NCI-H524 (cell line): ENCODE measurements at places on chromosomes 3 and 15.

GRCh38 chr15:63457379-63457778, 47.0 kb upstream of the USP3 start:
- no peak for DNase-seq

DNA sequence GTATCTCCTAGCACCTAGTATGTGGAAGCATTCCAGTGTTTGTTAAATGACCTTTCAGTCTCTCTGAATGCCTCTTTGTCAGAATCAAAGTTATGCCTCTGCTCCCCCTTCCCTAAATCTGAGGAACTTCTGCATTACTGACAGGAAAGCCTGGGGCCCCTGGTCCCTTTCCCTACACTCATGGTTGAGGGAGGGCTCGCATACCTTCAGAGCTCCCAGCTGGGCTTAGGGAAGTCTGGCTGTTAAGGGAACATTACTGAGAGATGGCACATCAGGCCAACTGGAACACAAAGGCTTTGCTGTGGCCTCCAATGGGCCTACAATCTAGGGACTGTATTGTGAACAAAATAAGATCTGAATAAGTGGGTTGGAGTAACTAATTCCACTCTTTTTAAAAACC, 10.3 kb downstream of the PKM start:
- DNase-seq, result no peak

DNA sequence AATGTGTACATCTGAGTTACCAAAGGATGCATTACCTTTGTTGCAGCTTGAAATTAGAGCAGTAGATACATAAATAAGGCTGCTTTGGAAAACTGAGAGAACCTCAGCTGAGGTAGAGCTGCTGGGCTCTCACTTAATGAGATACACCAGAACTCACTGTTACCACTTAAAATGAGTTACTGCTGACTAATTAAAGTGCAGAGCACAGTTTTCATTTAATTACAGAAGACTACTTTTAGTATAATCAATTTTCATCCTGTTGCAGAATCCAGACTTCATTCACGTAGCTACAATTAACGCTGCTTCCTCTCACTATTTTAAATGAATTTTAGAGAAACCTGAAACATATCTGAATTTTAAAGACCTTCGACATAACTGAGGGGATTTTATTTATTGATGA, 169.5 kb downstream of the USP13 start:
- no peak for DNase-seq

DNA sequence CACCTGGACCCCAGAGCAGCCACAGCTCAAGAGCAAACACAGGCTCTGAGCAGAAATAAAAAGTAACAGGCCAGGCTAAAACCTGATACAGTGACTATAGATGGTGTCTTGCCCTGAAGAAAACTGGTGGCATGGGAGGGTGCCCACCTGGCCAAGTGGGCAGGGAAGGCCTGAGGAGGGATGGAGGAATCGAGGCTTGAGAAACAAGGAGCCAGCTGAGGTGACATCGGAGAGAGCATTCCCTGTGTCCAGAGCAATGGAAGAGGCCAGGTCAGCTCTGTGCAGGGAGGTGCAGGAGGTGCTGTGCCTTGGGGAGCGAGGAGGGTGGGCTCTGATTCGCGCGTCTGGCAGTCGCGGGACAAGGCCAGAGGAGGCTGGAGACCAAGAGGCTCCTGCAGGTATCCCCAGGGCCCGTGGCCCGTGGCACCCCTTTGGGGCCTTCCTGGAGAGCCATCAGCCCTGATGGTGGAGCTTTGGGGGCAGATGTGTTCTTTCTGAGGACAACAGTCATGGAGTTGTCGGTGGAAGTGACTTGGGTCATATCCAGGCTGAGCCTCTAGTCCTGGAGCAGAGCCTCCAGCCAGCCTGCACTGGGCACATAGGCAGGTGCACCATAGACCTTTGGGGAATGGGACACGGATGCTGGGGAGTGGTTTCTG, 56.1 kb downstream of the PLXNA1 start:
- DNase-seq, result no peak

- DNase-seq, result no peak
These were observed 560.8 kb downstream of the OCA2 start for GRCh38 chr15:27538325-27538724.

GRCh38 chr3:150372722-150373121, 35.4 kb upstream of the TSC22D2 start:
- DNase-seq, result no peak

DNA sequence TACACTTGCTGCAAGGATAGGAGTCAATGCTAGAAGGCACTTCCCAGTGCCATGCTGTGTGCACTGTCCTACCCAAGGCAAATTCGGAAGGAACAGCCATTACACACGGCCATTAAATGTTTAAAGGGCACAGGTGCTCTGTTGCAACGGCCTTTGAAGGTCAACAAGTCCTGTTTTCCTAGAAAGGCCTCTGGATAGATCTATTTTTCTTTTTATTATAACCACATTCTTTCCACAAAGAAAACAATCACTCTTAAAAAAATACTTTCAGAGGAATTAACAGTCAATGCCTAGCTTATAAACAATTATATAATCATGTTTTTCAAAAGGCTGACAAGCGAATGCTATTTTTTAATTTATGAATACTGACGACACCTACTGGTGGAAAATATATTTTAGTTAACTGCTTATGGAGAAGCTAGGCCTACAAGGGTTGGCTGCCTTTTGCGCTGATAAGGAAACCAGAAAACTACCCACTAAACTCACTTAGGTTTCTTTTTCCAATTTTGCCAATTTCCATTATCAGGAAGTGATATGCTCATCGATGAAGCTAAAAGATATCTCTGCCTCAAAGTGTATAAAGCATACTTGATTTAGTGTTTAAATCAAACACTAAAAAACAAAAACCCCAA, 2.4 kb downstream of the ARHGEF3 start:
- peak; percentile 33 for DNase-seq

- peak; percentile 79 for DNase-seq
These were observed 8.9 kb upstream of the RPS27L start for GRCh38 chr15:63166219-63166618.

DNA sequence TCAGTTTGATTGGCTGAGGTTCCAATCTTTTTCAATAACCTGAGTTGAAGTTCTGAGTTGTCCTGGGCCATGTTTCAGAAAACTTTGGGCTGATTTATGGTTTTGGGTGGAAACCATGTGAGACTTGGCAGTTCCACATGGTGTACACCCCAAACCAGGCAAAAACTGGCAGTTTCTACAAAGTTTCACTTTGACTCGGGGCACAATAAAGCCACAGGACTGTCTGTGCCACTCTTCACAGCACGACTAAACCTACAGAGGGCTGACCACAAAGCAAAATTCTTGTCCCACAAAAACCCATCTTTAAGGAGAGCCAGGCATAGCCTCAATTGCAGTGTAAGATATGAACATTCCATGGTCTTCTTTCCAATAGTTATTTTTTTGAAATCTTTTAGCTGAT, 155.0 kb downstream of the DUT start:
- no peak for DNase-seq

- no peak for DNase-seq
These were observed 28.7 kb upstream of the RPN1 start for GRCh38 chr3:128679338-128679737.

- DNase-seq, result no peak
These were observed 363.5 kb downstream of the FOXP1 start for GRCh38 chr3:71219744-71220638.

- DNase-seq, result no peak
These were observed 8.0 kb downstream of the OSBPL10 start for GRCh38 chr3:31973081-31973480.

- DNase-seq, result peak; percentile 26
These were observed 8.0 kb upstream of the COL6A6 start for GRCh38 chr3:130509008-130509407.

DNA sequence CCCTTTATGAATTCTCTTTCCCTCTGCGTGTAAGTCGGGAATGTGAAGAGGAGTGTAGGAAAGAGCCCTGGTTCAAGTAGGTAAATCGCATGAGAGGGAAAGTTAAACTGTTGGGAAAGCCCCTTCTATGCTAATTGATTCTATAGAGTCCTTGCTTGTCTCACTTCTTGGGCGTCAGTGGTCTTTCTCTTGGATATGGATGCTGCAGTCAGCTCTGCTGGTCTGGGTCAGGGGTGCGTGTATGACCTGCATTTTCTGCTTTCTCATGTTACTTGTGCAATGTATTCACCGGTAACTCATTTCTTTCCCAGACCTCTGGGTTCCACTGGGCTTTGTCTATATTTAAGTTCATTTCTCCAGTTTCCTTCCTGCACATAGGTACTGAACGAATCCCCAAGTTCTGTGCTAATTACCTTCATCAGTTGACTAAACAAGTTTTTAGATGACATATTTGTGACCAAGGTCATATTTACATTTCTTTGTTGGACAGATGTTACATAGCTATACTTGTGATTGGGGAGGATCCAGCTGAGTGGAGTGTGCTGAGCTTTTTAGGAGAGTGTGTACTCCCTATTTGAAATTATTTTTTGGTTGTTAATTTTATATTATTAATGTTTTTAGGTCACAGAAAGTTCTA, 1.4 kb downstream of the SETD5 start:
- DNase-seq, result peak; percentile 27

- no peak for DNase-seq
These were observed 59.6 kb upstream of the IQSEC1 start for GRCh38 chr3:13132731-13133410.

DNA sequence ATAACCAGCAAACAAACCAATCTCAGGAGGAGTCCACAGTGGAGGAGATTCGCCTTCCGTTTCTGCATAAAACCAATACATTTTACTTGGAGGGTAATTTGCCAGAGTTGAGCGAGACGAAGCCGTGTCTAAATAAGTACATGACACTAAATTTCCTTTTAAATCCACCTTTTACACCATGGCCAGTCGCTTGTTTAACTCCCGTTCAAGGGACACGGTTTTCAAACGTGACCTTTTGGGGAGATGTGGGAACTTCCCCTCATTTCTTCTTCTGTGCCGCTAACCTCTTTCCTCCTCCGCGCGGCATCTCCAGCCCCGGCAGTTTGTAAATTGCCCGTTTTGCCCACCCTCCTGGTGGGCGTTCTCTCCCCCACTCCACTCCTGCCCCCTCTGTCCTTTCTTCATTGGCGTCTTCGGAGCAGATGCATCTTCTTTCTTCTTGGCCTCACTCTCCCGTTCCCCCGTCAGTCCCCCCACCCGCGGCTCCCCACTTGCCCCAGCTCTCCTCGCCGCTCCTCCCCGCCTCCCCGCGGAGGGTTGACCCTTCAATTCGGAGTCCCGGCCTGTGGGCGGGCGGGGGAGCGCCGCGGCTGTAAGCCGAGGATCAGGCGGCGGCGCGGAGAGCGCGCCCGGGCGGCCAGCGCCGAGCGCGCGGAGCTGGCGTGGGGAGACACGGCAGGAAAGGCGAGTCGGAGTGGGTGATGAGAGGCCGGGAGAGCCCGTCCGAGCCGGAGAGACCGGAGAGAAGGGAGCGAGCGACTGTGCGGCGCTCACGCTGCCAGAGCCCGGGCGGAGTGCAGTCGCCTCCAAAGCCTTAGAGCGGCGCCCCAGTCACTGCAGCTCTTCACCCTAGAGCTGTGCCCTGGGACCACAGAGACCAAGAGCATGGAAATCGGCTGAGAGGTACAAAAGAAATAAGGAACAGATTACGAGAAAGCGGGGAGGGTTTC, at the start of gene NLGN1:
NLGN1 (plus strand) TSS at position 584 of the 950 bp plus-strand sequence.
- peak; percentile 90 for DNase-seq

GRCh38 chr3:33840179-33840578, 41.7 kb downstream of the PDCD6IP start:
- no peak for DNase-seq

GRCh38 chr3:134277066-134277660, 26.5 kb upstream of the RYK start:
- DNase-seq, result no peak

- peak; percentile 72 for DNase-seq
These were observed 449 bp downstream of the ROBO1 start for GRCh38 chr3:79767194-79767904.

- no peak for DNase-seq
These were observed 3.4 kb upstream of the SELENOT start for GRCh38 chr3:150599611-150600297.

GRCh38 chr3:9500108-9501050, 53.2 kb downstream of the LHFPL4 start:
- DNase-seq, result peak; percentile 29

DNA sequence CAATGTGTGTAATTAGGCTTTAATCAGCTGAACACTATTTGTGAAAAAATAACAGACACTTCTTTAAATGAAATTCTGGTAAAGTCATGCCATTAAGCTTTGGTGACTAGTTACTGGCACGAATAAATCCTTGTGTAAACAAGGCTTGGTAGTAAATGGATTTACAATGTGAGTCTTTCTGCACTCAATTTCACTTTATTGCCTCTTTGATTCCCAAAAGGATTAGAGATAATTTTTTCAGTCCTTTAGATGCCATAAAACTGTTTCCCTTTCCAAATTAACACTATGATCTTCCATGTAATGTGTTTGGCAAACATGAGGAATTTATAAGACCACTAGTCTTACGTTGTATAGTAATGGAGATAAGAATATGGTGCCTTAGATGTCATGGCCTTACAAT, 339.5 kb upstream of the DNAJC19 start:
- peak; percentile 45 for DNase-seq

- DNase-seq, result no peak
These were observed 22.1 kb downstream of the PPCDC start for GRCh38 chr15:75045332-75046015.

- DNase-seq, result no peak
These were observed 4.2 kb downstream of the FURIN start for GRCh38 chr15:90872486-90873184.

DNA sequence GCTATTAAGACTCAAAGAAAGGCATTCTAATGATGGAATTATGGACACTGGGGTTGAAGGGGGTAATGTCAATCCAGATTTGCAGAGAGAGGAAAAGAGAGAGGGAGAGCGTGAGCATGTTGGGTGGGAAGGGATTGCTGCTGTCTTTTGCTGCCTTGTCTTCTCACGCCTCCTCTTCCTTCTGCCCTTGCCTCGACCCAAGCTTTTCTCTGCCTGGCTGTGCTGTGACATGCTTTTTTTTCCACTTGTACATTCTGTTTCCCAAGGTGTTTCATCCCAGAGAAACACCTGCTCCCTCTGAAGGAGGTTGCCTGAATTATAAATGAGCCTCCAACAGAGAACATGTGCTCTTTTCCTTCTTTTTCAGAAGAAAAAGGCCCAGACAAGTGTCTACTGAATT, 80.3 kb downstream of the BDH1 start:
- no peak for DNase-seq

GRCh38 chr3:34268032-34268709, 469.7 kb downstream of the PDCD6IP start:
- DNase-seq, result no peak

- DNase-seq, result no peak
These were observed 410.4 kb downstream of the SHQ1 start for GRCh38 chr3:72437661-72438406.

GRCh38 chr3:167148136-167148535, 232.0 kb downstream of the ZBBX start:
- no peak for DNase-seq

GRCh38 chr15:70050441-70050840, 47.3 kb downstream of the TLE3 start:
- DNase-seq, result no peak

GRCh38 chr3:129984125-129984524, 9.6 kb downstream of the TRH start:
- no peak for DNase-seq
